Activated effector memory CD4-positive, alpha-beta T cell treated with Interleukin-2 at 50 U/mL for 16 hours (primary cell): ENCODE measurements at places on chromosomes 1 and 21.

DNA sequence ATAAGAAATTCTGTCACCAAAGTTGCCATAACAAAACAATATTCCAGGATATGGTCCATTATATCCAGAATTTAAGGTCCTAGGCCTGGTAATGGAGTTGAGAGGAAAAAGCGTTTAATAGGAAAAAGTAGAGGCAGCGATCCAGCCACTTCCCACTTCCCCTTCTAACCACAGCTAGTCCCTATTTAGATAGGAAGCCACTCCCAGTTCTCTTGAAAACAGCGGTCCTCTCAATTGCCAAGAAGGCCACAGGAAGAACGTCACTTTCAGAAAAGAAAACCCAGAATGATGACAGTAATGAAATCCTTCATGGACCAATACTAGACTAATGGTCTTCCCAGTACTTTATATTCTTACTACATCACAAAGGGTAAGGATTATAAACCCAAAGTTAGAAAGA lies 38.6 kb downstream of the ABL2 start:
- no peak for DNase-seq

DNA sequence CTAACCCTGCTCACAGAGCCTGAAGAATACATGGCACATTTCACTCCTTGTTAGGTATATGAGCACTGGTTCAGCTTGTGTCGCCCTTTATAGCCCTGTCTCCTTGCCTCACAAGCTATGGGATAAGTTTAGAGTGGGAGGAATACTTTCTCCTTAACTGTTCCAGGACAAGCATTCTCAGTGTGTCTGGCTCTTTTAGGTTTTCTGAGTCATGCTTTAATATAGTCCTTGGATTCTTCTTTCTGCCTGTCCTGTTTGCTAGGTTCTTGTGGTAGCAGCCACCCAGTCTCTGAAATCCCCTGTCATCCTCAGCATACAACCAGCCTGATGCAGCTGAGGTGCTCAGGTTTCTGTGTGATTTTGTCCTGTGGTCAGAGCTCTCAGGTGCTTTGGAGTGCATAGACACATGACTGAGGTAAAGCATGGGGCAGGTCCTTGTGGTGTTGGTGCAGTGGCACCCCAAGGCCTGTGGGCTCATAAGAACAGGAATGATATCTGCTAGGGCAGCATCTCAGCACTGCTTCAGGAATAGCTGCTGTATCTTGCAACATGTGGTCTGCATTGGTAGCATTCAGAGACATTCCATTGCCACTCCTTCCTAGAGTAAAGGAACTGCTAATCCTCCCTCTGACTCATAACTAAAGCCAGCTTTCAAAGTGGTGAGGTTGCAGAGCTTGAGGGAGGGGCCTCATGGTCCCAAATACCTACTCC lies 14.2 kb upstream of the CASQ2 start:
- DNase-seq, result no peak

DNA sequence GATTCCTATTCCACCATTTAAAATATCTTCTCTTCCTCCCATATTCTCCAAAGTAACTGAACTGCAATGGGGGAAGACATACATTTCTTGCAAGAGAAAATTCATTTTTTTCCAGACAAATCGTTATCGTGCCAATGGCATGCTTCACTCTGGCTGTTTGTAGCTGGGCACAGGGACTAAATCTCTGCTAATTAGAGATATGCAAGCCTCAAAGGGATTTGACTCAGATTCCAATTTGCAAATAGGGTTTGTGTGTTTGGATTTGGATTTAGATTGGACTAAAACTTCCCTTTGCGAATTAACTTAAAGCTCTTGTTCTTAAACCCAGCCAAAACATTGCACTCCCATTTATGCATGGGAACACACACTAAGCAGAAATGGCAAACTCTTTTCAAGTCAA lies 276.2 kb upstream of the DUSP10 start:
- no peak for DNase-seq

DNA sequence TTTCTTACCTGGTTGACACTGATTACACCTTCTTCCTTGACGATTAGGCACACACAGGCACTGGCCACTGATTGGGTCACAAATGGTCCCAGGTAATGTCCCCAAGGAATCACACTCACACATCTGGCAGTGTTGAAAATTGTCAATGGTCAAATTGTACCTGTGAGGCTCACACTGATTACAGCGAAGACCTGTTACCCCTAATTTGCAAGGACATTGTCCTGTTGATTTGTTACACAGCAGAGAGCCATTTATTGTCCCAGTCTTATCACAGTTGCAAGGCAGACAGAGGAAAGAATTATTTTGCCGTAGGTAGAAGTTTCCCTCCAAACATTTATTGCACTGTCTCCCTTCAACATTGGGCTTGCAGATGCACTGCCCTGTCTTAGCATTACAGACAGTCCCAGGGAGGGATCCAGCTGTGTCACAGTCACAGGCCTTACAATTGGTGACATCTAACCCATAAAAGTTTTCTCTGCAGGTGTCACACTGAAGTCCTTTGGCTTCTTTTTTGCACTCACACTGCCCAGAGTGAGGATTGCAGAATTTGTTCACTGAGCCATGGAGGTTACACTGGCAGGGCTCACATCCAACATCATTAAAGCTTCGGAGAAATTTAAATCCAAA lies 176.6 kb downstream of the USH2A start:
- DNase-seq, result no peak

- DNase-seq, result no peak
Observed at GRCh38 chr1:69700770-69701169, 133.0 kb downstream of the LRRC7 start.

DNA sequence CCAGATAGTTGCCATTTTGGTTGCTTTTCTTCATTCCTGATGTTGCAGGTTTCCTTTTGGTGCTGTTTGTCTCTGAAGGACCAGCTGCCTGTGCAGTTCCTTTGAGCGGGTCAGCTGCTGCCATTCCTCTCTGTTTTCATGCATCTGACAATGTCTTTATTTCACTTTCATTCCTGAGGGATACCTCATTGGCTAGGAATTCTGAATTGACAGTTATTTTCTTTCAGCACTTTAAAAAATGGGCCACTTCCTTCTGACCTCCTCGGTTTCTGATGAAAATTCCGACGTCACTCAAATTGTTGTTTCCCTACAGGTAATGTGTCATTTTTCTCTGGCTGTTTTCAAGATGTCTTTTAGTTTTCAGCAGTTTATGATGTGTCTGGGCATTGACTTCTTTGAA lies 24.8 kb downstream of the CCSAP start:
- DNase-seq, result no peak

GRCh38 chr1:223815865-223816264 lies 29.9 kb downstream of the TP53BP2 start:
- no peak for DNase-seq

DNA sequence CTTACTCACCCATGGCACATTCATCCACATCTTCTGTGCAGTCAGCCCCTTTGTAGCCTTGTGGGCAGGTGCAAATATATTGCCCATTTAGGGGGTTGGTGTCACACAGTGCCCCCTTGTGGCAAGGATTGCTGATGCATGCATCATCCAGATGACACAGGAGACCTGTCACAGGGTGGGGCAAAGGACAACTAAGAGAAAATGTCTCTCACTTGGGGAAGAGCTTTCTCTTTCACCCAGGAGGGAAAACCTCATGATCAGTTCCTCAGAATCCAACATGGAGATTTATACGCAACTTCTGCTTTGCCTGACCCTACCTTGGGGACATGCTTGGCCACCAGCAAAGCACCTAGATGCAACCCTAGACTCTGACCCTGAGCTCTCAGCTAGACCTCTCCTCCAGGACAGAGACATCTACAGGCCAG lies 71.8 kb upstream of the ADAM30 start:
- peak; percentile 56 for DNase-seq

- no peak for DNase-seq
Observed at GRCh38 chr1:22245100-22245650, 102.3 kb upstream of the WNT4 start.

DNA sequence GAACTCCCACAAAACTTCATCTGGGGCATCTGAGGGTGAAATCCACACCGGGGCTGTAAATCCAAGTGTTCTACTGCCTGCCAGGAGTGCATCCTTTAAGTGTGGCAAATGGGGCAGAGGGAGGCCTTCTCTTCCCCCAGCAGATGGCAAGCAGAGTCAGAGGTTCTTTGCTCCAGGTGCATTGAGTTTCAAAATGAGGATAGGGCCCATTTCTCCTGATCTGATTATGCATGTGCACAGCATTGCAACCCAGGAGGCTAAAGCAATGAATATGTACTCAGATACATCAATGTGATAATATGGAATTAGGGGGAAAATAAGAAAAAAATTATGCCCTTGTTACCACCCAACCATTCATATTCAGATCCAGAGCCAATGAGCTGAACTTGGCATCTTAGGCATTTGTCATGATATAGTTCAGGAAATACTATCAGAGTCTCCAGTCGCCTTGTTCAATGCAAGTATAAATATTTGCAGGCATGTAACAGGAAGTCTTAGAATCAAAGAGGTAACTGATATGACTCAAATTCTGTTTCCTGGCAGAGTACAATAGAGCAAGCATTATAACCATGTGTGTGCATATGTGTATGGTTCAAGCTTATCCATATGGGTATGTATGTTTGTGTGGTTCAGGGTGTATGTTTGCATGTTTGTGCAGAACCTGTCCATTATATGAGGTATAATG lies 473.8 kb upstream of the PKN2 start:
- DNase-seq, result no peak

- DNase-seq, result no peak
Observed at GRCh38 chr1:163864207-163864606, 542.5 kb downstream of the NUF2 start.

DNA sequence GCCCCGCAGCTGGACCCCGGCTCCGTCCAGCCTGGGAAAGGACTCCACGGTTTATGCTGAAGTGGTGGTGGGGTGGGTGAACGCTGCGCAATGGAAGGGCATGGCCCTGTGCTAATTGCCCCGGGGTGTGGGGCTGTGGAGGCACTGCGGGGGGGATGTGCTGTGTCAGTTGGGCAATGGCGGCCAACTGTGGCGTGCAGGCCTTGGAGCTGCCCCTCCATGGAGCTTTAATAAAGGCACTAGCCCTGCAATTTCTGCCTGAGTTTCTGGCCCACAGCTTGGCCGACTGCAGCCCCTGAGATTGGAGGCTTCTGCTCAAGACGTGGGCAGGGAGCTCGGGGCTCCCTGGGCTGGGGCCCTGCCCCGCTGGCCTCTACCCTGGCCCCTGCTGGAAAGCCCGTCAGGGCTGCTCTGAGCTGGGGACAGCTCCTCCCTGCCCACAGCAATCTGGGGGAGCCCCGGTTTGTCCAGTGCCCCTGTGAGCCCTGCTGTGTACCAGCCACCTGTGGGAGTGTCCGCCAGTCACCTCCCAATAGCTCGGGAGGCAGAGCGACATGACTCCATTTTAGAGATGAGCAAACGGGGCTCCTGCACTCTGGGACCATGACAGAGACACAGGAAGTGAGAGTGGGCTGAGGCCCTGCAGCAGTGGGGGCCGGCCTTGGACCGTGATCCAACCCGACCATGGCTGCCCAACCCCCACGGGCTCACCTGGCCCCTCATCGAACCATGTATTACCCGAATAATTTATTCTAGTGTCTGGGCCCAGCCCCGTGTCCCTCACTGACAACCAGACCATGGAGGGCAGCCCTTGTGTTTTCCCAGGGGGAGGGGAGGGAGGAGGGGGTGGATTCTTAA lies 8.7 kb upstream of the TNFRSF14 start:
- peak; percentile 35 for DNase-seq
